ENCODE measurements at places on chromosomes 12 and 14. TPM values are rescaled to one million over a fixed set of nuclear protein-coding genes. Genes with fewer than 3 reads are reported as not detected.
A peak's percentile ranks its signal among the peaks of the same experiment; 100 is the strongest.

DNA sequence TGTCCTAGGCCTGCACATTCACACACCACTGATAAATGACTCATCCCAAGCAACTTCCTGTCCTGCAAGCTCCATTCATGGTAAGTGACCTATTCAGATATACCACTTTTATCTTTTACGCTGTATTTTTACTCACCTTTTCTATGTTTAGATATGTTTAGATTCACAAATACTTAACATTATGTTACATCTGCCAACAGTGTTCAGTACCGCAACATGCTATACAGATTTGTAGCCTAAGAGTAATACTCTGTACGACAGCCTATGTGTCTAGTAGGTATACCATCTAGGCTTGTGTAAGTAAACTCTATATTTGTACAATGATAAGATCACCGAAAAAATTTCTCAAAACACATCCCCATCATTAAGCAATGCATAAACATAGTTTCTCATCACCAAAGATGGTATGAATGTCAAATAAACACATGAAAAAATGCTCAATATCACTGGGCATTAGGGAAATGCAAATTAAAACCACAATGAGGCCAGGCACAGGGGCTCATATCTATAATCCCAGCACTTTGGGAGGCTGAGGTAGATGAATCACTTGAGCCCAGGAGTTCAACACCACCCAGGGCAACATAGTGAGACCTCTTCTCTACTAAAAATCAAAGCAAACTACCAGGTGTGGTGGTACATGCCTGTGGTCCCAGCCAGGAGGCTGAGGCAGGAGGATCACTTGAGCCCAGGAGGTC is 20.7 kb downstream of the ATXN2 start:
- H3K4me3 ChIP-seq, result no peak overlapping the region
- no peaks in the 10 kb centered on the region for H3K27me3 ChIP-seq
- peaks cover 14% of the 10 kb centered on the region for H3K4me1 ChIP-seq
- no peak for DNase-seq

DNA sequence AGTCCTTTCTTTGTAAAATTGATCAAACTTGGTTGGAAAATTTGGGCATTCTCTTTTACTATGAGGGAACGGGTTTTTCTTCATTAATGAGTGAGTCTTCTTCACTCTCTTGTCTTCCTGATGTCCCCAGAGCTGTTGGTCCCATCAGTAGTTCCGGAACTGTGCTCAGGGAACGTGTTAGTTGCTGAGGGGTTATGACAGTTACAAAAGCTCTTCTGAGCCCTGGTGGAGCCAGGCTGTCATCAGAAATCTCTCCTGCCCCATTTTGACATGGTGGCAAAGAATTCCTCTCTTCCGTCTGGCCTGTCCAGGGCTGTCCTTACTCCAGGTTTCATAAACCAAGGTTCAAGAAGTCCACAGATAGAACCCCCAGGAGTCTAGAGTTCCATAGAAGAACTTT is 208.5 kb downstream of the SLC41A2 start:
- H3K4me3 ChIP-seq, result no peak overlapping the region
- no peaks in the 10 kb centered on the region for H3K36me3 ChIP-seq
- no peak overlapping the region for H3K27ac ChIP-seq
- peaks cover 45% of the 10 kb centered on the region for H3K4me1 ChIP-seq
- H3K27me3 ChIP-seq, result no peaks in the 10 kb centered on the region
- no peak for DNase-seq

- no peaks in the 10 kb centered on the region for H3K36me3 ChIP-seq
- no peaks in the 10 kb centered on the region for H3K4me1 ChIP-seq
- no peak overlapping the region for H3K4me3 ChIP-seq
Observed at GRCh38 chr12:26101350-26101734, 23.5 kb downstream of the BHLHE41 start.

RERG gene
- 0.99 TPM for polyA plus RNA-seq

DNA sequence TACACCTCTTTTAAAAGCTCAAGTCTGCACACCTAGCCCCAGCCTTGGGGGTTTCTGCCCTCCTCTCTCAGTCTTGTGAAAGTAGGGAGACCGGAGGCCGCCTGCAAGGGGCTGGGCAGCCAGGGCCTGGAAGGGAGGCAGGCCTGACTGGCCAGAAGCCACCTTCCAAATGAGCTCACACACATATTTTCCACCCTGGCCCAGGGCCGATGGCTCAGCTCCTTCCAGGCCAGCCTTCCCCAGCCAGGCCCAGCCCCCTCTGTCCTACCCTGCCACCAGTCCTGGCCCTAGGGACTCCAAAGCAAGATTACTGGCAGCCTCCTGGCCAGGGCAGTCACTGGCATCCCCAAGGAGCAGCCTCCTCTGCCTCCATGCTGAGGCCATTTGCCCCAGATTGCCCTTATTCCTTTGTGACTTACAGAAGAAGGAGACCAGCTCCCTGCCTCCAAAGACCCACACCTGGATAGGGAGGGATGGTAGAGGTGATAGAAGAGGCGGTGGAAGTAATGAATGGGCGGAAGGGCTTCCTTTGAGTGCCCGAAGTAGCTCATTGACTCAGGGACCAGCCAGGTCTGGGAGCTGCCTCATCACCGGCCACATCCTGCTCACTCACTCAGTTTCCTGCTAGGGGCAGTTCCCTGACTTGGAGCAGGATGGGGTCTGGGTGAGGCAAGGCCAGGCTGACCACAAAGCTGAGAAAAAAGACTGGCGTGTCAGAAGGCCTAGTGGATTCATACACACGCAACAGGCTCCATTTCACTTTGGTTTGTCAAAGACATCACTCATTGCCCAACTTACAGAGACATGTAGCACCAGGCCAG is 14.8 kb downstream of the MMP14 start:
- H3K4me1 ChIP-seq, result peaks cover 23% of the 10 kb centered on the region
- H3K27ac ChIP-seq, result no peak overlapping the region
- DNase-seq, result no peak
- no peaks in the 10 kb centered on the region for H3K36me3 ChIP-seq
- no peaks in the 10 kb centered on the region for H3K27me3 ChIP-seq

KRT3 gene
- polyA plus RNA-seq, result not detected

RNU6-7 gene
- not detected for polyA plus RNA-seq

C3AR1 gene
- not detected for polyA plus RNA-seq

ABCC9 gene
- polyA plus RNA-seq, result 0.02 TPM

GRCh38 chr12:110171186-110171538 is 47.0 kb downstream of the IFT81 start:
- no peak overlapping the region for H3K4me3 ChIP-seq
- no peak overlapping the region for H3K27ac ChIP-seq
- H3K27me3 ChIP-seq, result no peaks in the 10 kb centered on the region
- H3K36me3 ChIP-seq, result peaks cover 6% of the 10 kb centered on the region

DNA sequence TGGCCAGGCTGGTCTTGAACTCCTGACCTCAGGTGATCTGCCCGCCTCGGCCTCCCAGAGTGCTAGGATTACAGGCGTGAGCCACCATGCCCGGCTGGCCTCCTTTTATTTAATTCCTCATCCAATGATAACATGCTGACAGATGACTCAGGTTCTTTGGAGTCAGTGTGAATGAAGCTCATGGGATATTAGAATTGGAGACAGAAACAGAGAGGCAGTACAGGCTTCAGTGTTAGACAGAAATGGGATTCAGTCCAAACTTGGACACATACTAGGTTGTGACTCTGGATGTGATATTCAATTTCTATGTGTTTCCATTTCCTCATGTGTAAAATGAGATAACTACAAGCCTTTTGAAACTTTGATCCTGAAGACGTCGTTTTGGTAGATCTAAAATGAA is 47.3 kb downstream of the PDE3A start:
- no peak for DNase-seq
- H3K36me3 ChIP-seq, result no peaks in the 10 kb centered on the region

- H3K4me1 ChIP-seq, result peaks cover 4% of the 10 kb centered on the region
- peak; percentile 18 for DNase-seq
- no peaks in the 10 kb centered on the region for H3K27me3 ChIP-seq
- no peaks in the 10 kb centered on the region for H3K36me3 ChIP-seq
Observed at GRCh38 chr12:24431872-24432271, 482.4 kb upstream of the SOX5 start.

DNA sequence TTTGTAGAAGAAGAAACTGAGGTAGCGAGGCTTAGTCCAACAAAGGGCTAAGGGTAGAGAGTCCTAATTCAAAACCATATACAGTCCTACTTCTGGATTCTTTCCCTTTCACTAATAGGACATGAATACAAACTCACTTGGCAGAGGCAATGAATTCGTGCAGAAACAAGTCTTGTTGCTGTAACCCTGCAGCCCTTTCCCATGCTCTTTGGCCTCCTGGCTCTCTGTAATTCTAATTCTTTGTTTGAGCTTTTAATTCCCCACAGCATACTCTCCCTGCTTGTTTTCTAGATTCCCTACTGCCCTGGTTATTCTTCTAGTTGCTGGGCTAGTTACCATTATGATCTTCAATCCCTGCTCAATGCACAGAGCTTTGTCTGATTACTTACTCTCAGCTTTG is 381.4 kb downstream of the ETNK1 start:
- no peak for DNase-seq
- no peaks in the 10 kb centered on the region for H3K36me3 ChIP-seq
- no peak overlapping the region for H3K27ac ChIP-seq
- H3K4me3 ChIP-seq, result no peak overlapping the region

SALL2 gene
- 121 TPM for polyA plus RNA-seq

GRCh38 chr14:21382095-21382494 is 1.7 kb downstream of the SUPT16H start:
- H3K4me1 ChIP-seq, result peaks cover 3% of the 10 kb centered on the region
- no peaks in the 10 kb centered on the region for H3K36me3 ChIP-seq
- peak overlapping the region; percentile 87 for H3K4me3 ChIP-seq
- no peaks in the 10 kb centered on the region for H3K27me3 ChIP-seq

JPH4 gene
- 11.0 TPM for polyA plus RNA-seq

SRGAP1 gene
- polyA plus RNA-seq, result 8.3 TPM

DNA sequence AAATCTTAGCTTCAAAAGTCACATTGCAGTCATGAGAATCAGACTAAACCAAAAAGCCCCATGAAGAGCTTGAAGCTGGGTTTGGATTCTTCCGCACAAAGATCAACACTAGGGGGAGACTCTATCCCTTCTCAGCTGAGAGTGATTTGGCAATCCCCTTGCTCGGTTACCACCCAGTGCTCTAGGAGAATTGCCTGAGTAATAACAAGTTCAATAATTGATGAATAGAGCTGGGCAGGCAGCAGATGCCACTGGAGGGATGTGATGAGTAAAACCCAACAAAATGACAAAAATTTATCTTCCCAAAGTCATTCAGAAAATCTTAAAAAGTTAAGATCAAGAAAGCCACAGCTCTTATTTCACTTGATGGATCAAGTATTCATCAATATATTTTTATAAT is 185.6 kb upstream of the ARID2 start:
- no peaks in the 10 kb centered on the region for H3K36me3 ChIP-seq
- H3K4me3 ChIP-seq, result no peak overlapping the region
- no peaks in the 10 kb centered on the region for H3K4me1 ChIP-seq
- DNase-seq, result peak; percentile 90
- no peak overlapping the region for H3K27ac ChIP-seq
- H3K27me3 ChIP-seq, result no peaks in the 10 kb centered on the region

CEBPE gene
- polyA plus RNA-seq, result not detected

DNA sequence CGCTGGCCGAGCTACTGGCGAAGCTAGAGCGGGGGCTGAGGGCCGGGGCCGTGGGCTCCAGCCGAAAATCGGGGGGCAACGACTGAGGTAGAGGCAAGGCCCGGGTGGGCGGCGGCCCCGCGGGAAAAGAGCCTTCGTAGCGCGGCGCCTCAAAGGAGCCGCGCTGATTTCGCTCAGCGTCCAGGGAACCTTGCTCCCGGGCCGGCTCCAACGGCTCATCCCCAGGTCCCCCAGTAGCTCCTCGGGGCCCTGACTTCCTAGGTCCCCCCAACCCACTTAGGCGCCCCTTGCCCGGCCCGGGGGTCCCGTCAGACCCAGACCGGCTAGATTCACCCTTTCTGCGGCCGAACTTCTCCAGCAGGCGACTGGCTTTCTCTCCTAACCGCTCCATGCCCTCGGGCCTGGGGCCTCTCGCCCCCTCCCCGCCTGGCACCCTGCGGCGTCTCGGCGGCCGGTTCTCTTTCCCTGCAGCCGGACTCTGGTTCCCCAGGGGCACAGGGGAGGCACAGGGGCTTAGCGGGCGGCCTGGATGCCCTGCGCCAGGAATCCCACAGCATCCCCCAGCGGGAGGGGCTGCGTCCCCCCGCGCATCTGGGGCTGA is 375 bp downstream of the AJUBA start:
- no peaks in the 10 kb centered on the region for H3K36me3 ChIP-seq
- peak overlapping the region; percentile 70 for H3K4me3 ChIP-seq
- DNase-seq, result peak; percentile 65
- H3K27me3 ChIP-seq, result peaks cover 19% of the 10 kb centered on the region
- H3K4me1 ChIP-seq, result peaks cover 36% of the 10 kb centered on the region
- 0 out of 2 replicates have a peak overlapping the region, but pooled peaks have one; percentile 81 for H3K27ac ChIP-seq

DNA sequence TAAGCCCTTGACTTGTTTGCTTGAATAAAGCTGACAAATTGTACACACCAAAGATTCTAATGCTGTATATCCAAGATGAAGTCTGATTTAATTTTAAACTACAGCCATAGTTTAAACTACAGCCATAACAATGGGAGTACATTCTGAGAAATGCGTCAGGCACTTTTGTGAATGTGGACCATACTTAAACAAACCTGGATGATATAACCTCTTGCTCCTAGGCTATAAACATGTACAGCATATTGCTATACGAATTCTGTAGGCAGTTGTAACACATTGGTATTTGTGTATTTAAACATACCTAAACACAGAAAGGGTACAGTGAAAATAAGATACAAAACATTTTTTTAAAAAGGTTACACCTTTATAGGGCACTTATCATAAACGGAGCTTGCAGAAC is 59.4 kb upstream of the KCNMB4 start:
- no peak overlapping the region for H3K4me3 ChIP-seq
- H3K4me1 ChIP-seq, result no peaks in the 10 kb centered on the region
- no peak for DNase-seq
- peaks cover 7% of the 10 kb centered on the region for H3K36me3 ChIP-seq

DNA sequence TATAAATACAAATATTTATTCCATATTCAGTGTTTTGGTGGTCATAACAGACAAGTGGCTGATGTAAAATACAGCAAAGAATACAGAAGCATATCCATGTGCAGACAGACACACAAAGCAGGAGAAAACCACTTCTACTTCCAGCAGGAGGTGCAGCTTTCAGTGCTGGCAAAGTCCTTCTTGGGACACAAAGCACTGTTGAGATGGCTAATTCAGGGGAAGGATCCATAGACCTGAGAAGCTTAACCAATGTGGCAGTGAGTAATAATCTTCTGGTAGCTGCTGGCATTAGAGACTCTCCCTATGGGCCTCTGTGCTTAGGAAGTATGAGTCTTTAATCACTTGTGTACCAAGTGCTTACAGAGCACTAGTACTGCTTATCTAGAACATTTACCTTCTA is 26.8 kb downstream of the AMN1 start:
- no peak overlapping the region for H3K27ac ChIP-seq
- H3K27me3 ChIP-seq, result no peaks in the 10 kb centered on the region
- H3K4me1 ChIP-seq, result no peaks in the 10 kb centered on the region
